ENCODE measurements at places on chromosomes 1 and 21.

DNA sequence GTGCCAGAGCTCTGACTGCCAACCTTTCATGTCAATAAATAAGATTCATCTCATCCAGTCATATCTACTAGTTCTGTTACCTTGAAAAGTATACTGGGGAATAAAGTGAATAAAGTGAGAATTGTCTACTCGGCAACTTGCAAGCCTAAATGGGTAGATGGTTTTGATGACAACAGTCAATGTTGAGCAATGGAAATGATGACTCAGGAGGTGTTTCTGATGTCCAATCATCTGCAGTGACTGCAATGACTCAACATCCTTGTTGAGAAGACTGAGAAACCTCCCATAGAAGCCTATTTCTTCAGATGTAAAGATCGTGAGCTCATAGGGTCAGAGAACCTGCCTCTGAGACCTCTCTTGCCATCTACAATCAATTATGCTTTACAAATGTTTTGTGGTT, 276.4 kb downstream of the SPATA17 start:
- no peak for DNase-seq

DNA sequence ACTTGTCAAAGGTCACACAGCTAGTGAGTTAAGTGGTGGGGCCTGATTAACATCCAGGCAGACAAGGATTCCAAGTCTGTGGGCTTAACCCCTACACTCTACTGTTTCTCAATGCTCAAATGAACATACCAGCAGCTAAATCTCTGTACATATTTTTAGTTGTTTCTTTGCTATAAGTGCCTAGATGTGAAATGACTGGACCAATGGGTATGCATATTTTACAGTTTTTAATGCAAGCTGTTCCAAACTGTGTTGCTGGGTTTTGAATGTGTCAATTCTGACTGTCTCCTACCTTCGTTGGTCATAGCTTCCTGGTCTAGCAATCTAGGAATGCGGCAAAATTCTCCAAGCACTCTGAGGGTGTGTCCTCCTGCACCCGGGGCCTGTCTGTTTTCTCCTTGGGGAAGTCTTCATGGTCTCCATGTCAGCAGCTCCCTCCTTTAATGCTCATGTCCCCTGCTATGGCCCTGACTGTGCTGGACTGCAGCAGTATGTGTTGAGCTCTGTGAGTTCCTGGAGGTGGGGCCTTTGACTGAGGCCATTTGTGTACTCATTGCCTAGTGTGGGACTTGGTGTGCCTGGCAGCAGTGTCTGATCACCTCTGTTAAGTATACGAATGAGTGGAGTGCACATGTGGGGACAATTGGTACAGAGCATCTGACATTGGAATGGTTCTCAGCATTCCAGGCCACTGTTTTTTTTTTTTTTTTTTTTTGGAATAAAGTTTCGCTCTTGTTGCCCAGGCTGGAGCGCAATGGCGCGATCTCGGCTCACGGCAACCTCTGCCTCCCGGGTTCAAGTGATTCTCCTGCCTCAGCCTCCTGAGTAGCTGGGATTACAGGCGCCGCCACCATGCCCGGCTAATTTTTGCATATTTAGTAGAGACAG, 72.9 kb upstream of the SLC2A1 start:
- no peak for DNase-seq

DNA sequence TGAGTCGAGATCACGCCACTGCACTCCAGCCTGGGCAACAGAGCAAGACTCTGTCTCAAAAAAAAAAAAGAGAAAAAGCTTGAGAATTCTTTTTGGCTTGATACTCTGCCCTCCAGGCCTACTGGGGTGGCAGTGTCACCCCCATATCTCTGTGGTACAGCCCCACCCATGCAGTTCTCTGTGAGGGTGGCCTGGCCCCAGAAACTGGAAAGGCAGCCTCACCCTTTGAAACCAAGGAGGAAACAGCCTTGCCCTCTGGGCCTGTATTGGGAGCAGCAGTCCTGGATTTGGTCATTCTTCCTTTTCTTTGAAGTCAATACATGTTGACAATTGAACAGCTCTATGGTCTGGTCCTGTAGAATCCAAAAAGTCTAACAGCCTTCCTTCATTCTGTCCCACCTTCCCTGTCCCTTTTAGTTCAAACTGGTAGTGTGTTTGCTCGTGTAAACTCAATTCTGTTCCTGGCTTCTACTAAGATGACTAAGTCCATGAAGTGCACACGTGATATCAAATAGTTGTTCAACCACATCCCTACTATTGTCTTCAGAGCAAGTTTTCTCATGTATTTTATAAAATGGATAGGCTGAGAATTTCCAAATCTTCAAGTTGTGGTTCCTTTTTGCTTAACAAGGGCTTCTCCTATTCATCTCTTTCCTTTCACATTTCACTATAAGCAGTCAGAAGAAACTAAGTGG, 13.2 kb downstream of the ST7L start:
- no peak for DNase-seq

- no peak for DNase-seq
Measured at GRCh38 chr1:113396585-113396984, 6.3 kb downstream of the MAGI3 start.

- DNase-seq, result no peak
Measured at GRCh38 chr1:38068220-38068979, 21.8 kb upstream of the POU3F1 start.

GRCh38 chr1:27856561-27857343, 15.6 kb upstream of the THEMIS2 start:
- no peak for DNase-seq

DNA sequence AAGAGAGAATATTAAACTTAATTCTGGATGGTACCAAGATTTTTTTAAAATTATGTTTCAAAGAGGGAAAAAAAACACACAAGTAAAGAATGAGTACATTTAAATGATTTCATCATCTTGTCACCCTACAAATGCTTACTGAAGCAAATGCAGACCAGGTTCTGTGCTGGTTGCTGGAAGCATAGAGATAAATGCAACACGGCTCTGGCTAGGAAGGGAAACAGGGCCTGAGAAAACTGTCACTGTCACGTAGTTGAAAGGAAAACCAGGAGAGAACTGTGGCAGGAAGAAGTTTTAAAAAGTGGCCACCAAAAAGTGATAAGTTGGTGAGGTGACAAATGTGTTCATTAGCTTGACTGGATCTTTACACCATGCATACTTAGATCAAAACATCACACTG, 336.9 kb upstream of the NFIA start:
- DNase-seq, result no peak

DNA sequence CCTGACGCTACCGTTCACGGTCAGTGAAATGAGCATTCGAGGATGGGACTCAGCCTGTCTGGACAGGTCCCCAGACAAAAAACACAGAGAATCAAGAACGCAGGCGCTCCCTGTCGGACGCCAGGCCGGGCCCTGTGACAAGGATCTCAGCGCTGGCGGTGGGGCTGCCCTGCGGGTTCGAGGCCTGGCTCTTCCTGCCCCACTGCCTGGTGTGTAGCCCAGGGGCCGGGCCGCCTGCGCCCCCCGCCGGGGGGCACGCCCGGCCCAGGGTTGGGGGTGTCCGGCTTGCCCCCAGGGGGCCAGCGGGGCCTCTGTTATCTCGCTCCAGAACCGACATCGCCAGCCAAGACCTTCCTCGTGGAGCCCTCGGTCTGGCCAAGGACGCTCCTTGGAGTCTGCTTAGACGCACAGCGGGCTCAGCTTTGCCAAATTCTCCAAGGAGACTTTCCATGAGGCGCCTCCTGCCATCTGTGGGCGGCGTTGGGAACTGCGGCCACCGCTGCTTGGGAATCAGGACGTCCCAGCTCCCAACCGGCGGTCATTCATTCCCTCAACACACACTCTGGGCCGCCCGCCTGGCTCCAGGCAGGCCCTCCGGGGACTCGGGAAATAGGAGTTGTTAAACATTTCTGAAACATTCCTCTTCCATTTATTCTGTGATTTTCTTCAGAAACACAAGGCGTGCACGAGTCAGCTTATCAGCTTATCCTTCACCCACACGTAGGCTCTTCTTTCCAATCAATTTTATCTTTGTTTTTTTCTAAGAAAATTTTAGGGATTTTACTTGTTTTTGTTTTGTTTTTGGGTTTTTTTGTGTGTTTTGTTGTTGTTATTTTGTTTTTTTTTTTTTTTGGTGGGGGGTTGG, 11.3 kb upstream of the RIPK4 start:
- no peak for DNase-seq

Data from stimulated activated naive CD4-positive, alpha-beta T cell treated with Interleukin-2 at 50 U/mL for 16 hours (primary cell).